ENCODE measurements at places on chromosomes 4 and X.

DNA sequence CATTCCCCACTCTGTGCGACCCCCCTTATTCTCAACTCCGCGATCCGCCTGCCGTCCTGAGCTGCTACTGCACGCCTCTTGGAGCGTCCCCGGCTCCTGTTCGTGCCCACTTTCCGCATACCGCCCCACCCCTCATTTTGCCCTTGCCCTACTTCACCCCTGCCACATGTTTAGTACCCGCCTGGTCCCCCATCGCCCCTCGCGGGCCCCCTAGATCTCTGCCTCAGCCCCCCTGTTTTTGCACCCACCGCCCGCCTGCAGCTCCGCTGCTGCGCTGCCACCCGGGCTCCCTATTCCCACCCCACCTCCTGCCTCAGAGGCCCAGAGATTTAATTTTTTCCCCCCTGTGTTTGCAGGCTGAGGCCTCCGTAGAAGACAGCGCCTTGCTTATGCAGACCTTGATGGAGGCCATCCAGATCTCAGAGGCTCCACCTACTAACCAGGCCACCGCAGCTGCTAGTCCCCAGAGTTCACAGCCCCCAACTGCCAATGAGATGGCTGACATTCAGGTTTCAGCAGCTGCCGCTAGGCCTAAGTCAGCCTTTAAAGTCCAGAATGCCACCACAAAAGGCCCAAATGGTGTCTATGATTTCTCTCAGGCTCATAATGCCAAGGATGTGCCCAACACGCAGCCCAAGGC, 1.4 kb downstream of the MAGED1 start:
- no peak for DNase-seq

- no peak for DNase-seq
These were observed 177.7 kb upstream of the PSAPL1 start for GRCh38 chr4:7612311-7612897.

GRCh38 chr4:185874516-185875230, 62.7 kb upstream of the SORBS2 start:
- no peak for DNase-seq

- DNase-seq, result peak; percentile 51
These were observed at the start of gene SH3BP2 for GRCh38 chr4:2792711-2793585. SH3BP2 (plus strand) TSS chr4:2793085; CDS start chr4:2820618, 27,533 bp downstream.

- no peak for DNase-seq
These were observed at the start of gene SULT1B1 for GRCh38 chr4:69760455-69760854. SULT1B1 (minus strand) TSS chr4:69760620; CDS start chr4:69755217, 5,403 bp downstream.

DNA sequence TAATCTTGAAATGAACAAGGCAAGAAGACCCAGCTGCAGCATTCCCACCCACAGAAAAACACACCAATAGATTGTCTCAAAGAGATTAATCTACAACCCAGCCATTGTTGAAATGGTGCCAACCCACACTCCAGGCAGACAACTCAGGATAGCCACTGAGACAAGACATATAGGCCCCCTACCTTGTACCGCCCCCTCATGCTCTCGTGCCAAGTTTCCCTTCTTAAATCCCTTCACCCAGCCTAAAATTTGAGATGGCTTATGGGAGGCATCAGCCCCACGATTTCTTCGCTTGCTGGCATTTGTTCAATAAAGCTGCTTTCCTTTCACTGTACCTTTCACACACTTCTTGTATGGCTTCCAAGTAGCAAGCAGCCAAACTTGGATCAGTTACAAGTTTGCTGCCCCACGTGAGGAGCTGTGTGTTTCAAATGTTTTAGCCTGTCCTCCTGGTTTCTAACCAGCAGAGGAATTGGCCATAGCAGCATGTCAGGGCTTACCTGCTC, 1754.1 kb downstream of the C4orf33 start:
- no peak for DNase-seq

DNA sequence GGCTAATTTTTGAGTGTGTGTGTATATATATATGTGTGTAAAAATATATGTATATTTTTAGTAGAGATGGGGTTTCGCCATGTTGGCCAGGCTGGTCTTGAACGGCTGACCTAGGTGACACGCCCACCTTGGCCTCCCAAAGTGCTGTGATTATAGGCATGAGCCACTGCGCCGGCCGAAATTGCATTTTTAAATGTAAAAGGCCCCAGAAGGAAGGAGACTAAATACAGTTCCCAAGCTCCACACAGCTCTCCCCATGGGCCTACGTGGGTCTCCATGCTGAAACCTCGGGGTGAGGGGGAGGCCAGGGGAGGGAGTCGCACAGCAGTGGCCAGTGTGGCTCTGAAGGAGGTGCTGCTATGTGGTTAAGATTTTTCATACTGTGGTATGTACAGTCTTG, 12.8 kb upstream of the CDKN2AIP start:
- no peak for DNase-seq

GRCh38 chr4:2356123-2357069, 62.0 kb downstream of the ZFYVE28 start:
- no peak for DNase-seq

DNA sequence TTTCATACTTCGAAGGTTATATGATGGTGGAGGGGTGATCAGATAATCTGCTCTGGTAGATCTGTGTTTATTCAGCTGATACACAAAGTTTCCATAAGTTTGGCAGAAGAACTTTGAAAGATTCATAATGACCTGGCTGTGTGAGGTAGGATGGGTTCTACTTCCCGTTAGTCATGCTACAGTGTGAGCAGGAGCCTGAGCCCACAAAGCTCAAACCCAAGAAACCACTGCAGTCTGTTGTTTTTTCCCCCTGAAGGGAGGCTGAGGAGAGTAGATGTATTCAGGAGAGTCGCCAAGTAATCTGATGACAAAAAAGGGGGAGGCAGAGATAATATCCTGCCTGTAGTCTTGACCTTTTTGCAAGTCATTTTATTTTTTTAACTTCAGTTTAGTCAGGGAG, 52.8 kb upstream of the PPP3CA start:
- DNase-seq, result no peak

DNA sequence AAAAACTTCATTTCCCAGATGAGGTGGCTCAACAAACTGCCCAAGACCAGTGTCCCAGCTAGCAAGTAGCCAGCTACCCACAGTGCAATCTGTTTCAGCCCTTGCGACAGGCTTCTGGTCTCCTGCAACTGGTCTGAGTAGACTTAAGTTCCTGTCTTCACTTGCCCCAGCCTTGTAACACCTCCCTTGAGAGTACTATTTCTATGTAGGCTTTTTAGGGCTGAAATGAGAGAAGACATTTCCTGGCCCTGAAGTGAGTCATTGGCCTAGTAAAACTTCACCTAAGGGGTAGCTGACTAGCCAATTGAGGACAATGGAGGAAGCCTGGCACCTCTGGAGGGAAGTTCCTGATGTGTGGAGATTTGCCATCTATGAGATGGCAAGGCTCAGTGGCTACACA, 80.1 kb upstream of the STIM2 start:
- DNase-seq, result no peak

- DNase-seq, result no peak
These were observed 29.7 kb downstream of the MANBA start for GRCh38 chr4:102730968-102731533.

DNA sequence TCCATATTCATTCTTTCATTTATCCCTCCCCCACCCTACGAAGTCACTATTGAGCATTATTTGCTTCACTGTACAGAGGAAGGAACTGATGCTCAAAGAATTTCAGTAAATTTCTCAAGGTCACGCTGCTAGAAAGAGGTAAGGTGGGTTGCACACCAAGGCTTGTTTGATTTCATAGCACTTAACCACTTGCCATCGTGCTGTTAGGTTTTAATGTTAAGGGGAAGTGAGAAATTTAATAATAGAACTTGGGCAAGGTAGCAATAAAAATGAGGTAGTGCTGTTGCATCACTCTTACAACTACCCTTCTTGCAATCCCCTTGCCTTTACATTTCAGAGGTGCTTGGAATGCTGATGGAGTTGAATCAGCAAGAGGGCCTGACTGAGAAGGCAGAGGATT, 343.1 kb downstream of the MID1IP1 start:
- no peak for DNase-seq

DNA sequence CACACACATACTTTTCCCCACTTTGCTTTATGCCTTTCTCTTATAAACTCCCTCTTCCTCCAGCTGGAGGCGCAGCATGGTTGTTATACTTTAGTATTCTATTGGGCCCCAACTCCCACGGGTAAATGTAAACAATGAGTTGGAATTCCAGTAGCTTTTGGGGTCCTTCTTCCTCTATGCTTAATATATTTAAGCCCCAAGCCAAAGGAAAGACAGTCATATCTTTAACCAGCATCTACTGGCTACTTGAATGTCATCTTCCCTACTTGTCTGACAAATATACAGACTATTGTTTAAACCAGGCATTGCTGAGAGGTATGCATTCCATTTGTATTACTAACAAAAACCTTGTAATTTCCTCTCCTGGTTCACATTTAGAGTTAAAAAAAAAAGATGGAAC, 72.9 kb downstream of the WDR19 start:
- DNase-seq, result no peak

GRCh38 chr4:102586002-102586643, 85.0 kb downstream of the NFKB1 start:
- DNase-seq, result no peak

- no peak for DNase-seq
These were observed 23.1 kb upstream of the CAMK2D start for GRCh38 chr4:113784497-113785250.

GRCh38 chrX:6386837-6387236, 148.1 kb downstream of the VCX3A start:
- DNase-seq, result no peak

GRCh38 chr4:69936566-69936965, 5.7 kb downstream of the CSN1S1 start:
- no peak for DNase-seq

DNA sequence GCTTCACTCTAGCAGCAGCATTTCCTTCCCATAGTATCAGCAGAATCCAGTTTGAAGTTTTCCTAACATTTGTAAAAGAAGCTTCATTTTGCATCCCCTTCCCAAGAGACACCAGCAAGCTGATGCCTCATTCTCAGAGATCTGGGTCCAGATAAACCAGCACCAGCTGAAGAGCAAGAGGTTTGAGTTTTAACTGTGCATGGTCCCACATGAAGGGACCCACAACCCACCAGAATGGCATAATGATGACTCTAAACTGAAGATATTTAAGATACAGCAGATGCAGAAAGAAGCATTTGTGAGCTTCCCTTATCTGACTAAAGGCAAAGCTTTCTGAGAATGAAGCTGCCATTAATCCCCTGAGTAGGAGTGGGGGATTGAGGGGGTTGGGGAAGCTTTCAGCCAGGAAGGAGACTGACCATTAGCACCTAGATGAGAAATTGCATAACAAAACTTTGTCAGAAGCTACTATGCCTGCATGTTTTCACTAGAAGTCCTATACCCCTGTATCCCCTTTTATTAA, 18.6 kb downstream of the NUDT6 start:
- no peak for DNase-seq

DNA sequence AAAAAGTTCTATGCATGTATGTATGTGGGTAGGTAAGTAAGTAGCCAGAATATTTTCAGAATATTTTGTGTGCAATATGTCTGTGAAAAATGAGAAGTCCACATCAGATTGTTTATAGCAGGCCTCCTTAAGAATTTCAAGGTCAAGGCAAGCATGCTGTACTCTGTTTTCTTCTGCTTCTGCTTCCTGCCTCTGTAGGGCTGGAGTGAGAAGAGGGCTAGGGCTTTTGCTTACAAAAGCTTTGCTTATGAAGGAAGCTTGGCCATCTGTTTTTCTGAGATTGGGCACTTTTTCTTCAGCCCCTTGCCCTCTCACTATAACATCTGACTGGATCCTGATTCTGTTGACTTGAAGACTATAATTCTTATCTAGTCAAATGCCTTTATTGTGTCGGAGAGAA, 150.4 kb downstream of the EMCN start:
- no peak for DNase-seq

DNA sequence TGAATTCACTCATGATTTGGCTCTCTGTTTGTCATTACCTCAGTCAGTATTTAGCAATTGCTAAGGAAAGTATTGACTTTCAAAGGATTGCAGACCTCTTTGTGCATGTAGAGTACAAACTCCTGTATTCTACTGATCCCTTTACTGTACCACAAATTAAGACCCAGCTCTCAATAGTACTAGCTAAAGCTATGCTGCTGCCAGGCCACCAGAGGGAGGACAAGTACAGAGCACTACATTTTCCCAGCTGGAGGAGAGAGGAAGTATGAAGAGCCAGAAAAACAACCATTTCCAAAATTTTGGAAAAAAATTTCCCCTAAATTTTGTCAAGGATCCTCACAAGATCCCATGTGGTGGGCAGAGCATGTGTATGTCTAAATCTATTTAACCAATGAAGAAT, 175.0 kb upstream of the MTMR8 start:
- no peak for DNase-seq

GRCh38 chr4:145820407-145820806, 118.2 kb downstream of the ZNF827 start:
- DNase-seq, result no peak

GRCh38 chr4:71348586-71348985, 9.8 kb downstream of the SLC4A4 start:
- DNase-seq, result no peak

GRCh38 chr4:41349021-41349420, 92.3 kb downstream of the UCHL1 start:
- DNase-seq, result no peak

DNA sequence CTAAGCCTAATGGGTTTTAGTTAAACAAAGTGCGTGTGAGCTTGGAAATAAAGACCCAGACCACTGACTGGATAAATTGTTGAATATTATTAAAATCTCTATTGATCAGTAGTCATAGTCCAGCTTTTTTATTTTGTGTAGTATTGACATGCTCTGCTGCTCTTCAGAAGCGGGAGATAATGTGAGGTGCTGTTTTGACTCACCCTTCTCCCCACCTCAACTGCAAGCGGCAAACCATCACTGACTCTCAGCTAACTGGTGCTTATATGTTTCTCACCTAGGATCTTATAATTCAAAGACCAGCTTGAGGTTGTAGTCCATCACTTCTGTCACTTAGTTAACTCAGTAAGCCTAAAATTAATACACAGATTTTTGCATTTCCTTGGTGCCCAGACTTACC, 72.2 kb downstream of the COMMD8 start:
- DNase-seq, result no peak

DNA sequence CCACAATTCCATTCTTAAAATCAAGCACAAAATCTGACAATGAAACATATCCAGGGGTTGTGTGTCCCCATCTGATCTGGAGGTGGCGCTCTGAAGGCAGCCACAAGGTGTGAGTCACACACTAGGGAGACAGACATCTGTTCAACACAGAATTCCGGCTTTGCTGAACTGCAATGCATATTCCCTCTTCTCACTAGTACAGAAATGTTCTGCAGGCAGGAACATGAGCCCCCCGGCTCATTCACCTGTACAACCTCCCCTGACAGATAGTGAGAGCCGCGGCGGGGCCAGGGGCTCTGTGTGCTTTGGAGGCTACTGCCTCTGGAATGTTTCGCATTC, 41.9 kb downstream of the WDR1 start:
- no peak for DNase-seq

GRCh38 chrX:119759248-119759766, 919 bp downstream of the SOWAHD start:
- no peak for DNase-seq

Measured in activated T-helper 9 cell treated with anti-CD3 and anti-CD28 coated beads, Interleukin-2, amount 50 U/mL, for 16 hours (primary cell).